ENCODE measurements at places on chromosomes 7 and 10. TPM values are rescaled to one million over a fixed set of nuclear protein-coding genes. Genes with fewer than 3 reads are reported as not detected.

- no peak for DNase-seq
Measured at GRCh38 chr10:79405995-79406515, 39.4 kb downstream of the ZCCHC24 start.

GRCh38 chr7:137847568-137848050 is 835 bp upstream of the DGKI start:
- DNase-seq = no peak

DNA sequence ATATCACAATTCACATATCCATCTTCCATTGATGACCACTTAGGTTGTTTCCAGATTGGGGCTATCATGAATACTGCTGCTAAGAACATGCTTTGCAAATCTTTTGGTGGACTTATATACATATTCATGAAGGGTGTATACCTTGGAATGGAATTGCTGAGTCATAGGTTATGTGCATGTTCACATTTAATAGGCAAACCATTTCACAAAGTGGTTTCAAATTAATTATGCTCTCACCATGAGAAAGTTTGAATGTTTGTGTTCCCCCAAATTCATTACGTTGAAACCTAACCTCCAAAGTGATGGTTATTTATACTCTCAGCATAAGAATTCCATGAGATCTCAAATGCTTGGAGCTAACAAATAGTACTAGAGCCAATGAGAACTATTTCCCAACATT is 86.4 kb downstream of the VPS41 start:
- DNase-seq = no peak

Gene EGFR
- total RNA-seq = not detected

Gene GPR158
- not detected for total RNA-seq
